ENCODE measurements at places on chromosomes 5 and 9.

GRCh38 chr9:125881042-125881441 is 133.9 kb downstream of the PBX3 start:
- no peak for DNase-seq

DNA sequence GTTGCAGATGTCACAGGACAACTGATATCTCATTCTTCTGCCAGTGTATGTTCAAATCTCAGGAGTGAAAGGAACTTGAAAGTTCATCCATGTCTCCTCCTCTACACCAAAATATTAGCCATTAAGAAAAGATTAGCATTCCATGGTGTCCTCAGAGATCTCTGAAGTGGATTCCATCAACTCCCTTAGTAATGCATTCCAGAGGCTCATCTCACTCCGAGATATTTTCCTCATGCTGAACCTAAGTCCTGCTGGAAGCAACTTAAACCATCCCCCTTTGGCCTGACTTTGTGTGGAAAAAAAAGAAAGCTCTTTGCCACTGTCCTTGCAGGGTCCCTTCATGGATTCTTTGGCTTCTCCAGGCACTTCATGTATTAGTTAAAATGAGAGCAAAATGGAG is 155.7 kb upstream of the ZNF462 start:
- DNase-seq = no peak

DNA sequence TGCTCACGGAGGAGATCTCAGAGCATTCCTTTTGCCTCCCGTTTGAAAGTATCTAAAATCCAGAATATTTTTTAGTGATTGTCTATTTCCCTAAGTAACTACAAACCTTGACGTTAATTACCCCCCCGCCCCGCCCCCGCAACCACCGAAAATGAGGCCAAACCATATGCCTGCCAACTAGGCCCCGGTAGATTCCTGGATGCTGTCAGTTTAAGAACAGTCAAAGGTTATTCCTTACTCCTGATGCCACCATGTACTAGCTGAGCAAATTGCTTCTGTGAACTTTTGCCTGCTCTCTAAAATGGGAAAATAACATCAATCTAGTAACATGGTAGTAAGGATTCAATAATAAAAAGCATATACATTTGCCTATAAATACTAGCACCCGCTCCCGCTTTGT is 244.8 kb downstream of the SAXO1 start:
- DNase-seq = no peak

GRCh38 chr5:132411304-132412013 is 41.9 kb downstream of the SLC22A5 start:
- DNase-seq = peak; percentile 41

DNA sequence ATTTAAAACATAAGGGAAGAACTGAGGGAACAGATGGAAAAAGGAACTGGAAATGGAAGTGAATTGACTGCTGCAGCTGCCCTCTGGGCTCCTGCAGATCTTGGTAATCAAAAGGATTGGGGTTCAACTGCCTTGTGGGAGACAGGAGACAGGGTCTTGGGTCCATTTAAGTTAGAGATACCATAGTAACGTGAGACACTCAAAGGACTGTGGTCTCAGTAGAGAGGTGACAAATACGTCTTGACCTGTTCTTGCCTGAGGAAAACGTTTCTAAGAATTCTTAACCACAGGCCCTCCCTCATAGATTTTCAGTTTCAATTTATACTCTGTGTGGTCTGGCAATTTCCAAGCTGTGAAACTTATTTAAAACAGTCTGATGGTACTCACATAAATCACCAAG is 100.8 kb upstream of the DHFR start:
- DNase-seq = peak; percentile 37

- no peak for DNase-seq
Measured at GRCh38 chr5:96577909-96578308, 84.3 kb upstream of the CAST start.

GRCh38 chr5:71834601-71835000 is 115.5 kb downstream of the CARTPT start:
- DNase-seq = no peak

DNA sequence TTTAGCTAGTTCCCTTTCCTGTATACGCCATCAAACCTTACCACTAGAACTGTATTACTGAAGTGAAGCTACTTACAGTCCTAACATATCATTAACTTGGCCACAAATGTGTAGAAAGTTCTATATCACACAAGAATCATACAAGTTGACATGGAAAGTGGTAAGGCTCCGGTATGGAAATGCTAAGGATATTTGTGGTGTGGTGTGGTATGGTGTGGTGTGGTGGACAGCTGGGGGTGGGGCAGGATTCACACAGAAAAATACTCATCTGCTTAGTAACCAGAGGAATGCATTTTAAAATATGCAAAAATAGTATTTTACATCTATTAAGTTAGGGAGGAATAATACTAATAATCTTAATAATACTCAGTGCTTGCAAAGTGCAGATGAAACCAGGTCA is 69.4 kb downstream of the TRPC7 start:
- no peak for DNase-seq

GRCh38 chr5:138096997-138097828 is 13.4 kb downstream of the WNT8A start:
- DNase-seq = no peak

- no peak for DNase-seq
Measured at GRCh38 chr5:138869763-138870500, 5.2 kb downstream of the LRRTM2 start.

GRCh38 chr5:125210242-125210947 is 464.0 kb upstream of the ZNF608 start:
- no peak for DNase-seq

- no peak for DNase-seq
Measured at GRCh38 chr9:127241354-127241753, 23.2 kb upstream of the GARNL3 start.

GRCh38 chr9:81575956-81576355 is 113.4 kb downstream of the TLE1 start:
- DNase-seq = no peak

DNA sequence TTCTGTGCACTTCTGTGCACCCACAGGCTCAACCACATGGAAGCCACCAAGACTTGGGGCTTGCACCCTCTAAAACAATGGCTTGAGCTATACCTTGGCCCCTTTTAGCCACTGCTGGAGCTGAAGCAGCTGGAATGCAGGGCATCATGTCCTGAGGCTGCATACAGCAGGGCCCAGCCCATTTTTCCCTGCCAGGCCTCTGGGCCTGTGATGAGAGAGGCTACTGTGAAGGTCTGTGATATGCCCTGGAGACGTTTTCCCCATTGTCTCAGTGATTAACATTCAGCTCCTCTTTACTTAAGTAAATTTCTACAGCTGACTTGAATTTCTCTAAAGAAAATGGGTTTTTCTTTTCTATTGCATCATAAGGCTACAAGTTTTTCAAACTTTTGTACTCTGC is 134.0 kb upstream of the EGFLAM start:
- DNase-seq = no peak

GRCh38 chr5:146048994-146049703 is 56.2 kb downstream of the PLAC8L1 start:
- no peak for DNase-seq

- no peak for DNase-seq
Measured at GRCh38 chr5:67164856-67165525, 31.6 kb downstream of the CD180 start.

GRCh38 chr9:89792189-89793123 is 187.6 kb downstream of the GADD45G start:
- DNase-seq = no peak

- no peak for DNase-seq
Measured at GRCh38 chr5:150085950-150086715, at the start of gene CSF1R. TSS of gene CSF1R (minus strand) at chr5:150086554. CDS start at chr5:150086427, 127 bp downstream.

GRCh38 chr9:8576741-8577140 is 777.2 kb upstream of the DMAC1 start:
- DNase-seq = no peak

DNA sequence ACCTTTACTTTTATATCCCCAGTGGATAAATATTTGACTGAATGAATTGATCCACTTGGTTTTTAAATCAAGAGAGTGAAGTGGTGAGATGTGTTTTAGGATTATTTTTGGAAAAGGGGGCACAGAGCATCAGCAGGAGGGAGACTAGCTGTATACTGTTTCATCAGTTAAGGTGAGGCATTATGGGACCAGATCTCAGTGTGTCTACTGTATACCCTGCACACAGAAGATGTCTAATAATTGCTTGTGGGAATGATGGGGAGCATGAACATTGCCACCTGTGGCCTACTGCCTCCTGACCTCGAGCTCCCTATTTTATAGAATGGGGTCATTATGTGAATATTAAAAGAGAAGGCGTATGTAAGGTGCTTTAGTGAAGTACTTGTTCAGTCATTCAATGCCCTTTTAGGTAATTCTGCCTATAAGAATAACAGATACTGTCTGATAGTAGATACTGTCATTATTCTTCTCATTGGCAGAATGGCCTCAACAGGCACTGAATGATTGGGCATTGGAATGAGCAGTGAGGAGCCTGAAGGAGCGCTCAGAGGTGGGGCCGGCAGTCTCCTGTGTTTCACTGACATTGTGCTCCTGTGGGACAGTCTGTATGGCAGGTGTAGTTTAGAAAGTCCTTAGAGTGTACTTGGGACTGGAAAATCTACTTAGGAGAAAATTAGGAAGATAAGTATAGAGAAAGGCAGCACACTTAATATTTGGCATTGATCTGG is 47.4 kb upstream of the FAM120AOS start:
- DNase-seq = no peak

DNA sequence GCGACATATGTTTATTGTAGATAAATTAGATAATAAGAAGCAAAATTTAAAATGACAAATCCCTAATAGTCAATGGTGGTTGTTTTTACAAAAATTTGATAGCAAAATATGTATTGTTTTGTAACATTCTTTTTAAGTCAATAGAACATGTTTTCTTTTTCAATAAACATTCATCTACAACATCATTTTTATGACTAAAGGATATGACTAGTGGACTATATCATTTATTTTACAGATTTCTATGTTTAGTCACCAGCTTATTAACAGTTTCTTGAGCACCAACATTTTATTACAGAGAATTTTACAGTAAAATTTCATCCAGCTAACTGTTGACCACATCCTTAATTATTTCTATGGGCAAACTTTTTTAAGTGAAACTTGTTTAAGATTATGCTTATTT is 114.7 kb upstream of the IL7R start:
- no peak for DNase-seq

DNA sequence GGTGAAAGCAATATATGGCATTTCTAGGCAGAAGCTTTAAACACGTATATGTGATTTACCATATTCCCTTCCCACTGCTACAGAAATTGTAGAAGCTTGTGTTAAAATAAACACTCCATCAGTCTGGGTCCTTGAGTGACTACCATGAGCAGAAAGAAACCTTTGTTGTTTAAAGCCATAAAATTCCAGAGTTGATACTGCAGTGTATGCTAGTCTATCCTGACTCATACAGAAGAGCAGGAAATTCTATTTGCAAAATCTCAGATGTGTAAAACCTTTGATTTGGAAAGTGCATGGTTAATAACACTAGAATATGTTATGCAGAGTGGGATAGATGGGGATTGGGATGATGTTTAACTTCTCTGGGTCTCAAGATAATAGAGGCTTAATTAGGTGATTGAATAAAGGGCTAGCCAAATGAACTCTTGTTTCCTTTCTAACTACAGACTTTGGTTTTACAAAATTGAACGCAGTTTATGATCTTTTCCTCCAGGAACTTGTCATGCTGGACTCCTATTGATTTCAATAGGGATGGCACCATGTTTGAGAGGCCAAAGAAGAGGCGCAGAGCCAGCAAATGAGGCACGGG is 282.7 kb upstream of the VLDLR start:
- no peak for DNase-seq

DNA sequence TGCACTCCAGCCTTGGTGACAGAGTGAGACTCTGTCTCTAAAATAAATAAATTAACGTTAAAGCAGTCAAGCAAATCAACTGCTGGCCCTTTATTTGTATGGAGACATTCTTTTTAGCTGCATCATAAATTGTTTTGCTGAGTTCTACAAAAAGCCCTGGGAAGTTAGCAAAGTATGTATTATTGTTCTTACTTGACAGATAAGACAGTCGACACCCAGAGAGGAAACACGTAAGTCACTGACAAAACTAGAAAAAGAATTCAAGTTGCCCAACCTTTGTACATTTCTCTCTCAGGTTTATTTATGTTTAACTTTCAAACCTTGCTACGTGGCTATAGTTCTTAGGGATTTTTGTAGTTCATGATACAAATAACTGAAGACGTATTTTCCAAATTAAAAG is 40.4 kb upstream of the MACIR start:
- no peak for DNase-seq

DNA sequence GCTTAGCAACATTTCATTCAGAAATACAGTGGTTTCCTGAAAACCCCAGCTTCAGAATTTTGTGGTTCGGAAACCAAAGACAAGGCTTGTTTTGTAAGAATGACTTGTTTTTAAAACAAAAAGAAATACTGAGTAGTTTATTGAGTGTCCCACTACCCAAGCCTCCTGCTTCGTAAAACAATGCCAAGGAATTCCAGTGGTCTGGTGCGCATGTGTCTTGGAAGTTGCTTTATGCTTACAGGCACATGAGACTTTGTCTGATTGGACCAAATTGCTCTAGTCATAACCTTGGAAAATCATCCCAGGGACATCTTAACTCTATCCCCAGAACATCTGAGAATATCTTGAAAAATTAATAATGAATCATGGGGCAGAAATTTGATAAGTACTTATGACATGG is 77.1 kb upstream of the FST start:
- DNase-seq = no peak

- no peak for DNase-seq
Measured at GRCh38 chr9:18365651-18366050, 108.3 kb upstream of the ADAMTSL1 start.

DNA sequence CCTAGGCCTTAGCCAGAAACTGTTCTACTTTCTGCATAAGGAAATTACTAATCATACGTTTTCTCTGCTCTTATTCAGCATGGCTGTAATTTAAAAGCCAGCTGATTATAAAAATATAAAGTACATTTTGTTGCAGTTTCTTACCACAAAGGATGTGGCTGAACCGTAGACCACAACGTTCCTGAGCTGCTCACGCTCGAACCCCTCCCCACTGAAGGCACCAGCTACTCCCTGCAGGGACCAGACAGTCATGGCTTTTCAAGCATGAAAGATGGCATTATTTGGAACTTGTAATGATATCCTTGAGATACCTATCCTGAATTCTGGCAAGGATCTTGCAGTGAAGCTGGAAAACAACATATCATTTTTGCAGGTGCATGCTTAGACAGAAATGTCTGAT is 91.8 kb upstream of the DMRT1 start:
- no peak for DNase-seq

- DNase-seq = no peak
Measured at GRCh38 chr5:89338935-89339334, 456.0 kb upstream of the MEF2C start.

DNA sequence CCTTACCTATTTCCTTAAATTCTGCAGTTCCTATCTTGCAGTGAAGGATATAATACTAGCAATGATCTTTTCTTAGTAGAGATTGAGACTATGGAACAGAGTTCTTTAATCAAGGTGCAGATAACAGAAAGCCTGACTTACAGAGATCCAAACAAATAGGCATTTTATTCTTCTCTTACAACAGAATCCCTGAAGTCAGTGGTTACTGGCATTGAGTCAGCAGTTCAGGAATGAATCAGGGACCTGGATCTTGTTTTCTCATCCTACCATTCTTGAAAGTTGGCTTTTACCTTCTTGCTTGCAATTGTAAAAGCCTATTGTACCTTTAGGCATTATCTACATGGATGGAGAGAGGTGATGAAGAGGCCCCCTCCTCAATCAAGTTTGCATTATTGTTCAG is 47.5 kb upstream of the TLE4 start:
- DNase-seq = no peak

GRCh38 chr9:130929571-130930038 is 9.4 kb downstream of the FIBCD1 start:
- no peak for DNase-seq

- no peak for DNase-seq
Measured at GRCh38 chr5:143916451-143916850, 104.5 kb downstream of the HMHB1 start.

- no peak for DNase-seq
Measured at GRCh38 chr9:110142868-110143481, 65.0 kb downstream of the C9orf152 start.
